ENCODE measurements at places on chromosomes 1 and 21. TPM values are rescaled to one million over a fixed set of nuclear protein-coding genes. Genes with fewer than 3 reads are reported as not detected.

Gene GPR3
- 0.16 TPM for total RNA-seq

Gene KCNH1
- total RNA-seq: not detected

Gene FAM76A
- total RNA-seq: 9.9 TPM

Gene COL24A1
- 0.74 TPM for total RNA-seq

Gene KANK4
- 0.11 TPM for total RNA-seq

Gene DYNLT4
- total RNA-seq: 1.9 TPM

Gene DNASE2B
- total RNA-seq: not detected

Gene AMY1C
- not detected for total RNA-seq

Gene TRIM67
- total RNA-seq: 0.08 TPM

Gene EVA1B
- total RNA-seq: 10.6 TPM

All from left ventricle myocardium inferior (tissue), 1 donor.